Keratinocyte (primary cell): ENCODE measurements at places on chromosomes 3 and 15. TPM values are rescaled to one million over a fixed set of nuclear protein-coding genes. Genes with fewer than 3 reads are reported as not detected.

The CCDC54 gene
- polyA plus RNA-seq = not detected in 3 replicates

The FAM227B gene
- polyA plus RNA-seq = 3.7 to 7.2 TPM (median 7.2 TPM) in 3 replicates

The CACNA1D gene
- 0.06 to 0.20 TPM in 2 of 3 replicates, not detected in the other for polyA plus RNA-seq

The COL8A1 gene
- 98.8 to 180 TPM (median 102 TPM) in 3 replicates for polyA plus RNA-seq

The CCR8 gene
- not detected in 3 replicates for polyA plus RNA-seq

DNA sequence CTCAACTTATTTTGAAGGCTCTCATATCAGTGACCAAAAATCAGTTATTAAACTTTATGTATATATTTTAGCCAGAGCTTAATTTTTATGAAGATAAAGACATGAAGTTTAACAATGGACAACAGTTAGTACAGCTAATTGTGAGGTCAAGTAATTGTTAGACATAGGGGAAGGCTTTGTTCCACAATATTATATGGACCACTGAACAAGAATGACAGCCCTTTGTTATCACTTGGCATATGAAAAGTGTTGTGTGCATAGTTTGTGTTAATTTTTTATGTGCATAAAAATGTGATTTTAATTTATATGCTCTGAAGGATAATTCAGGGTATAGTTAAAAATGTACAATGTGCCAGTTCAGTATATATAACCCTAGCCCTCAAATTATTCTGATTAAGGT, 12.0 kb downstream of the DNAJC19 start:
- H3K36me3 ChIP-seq = peaks cover 7% of the 10 kb centered on the region
- DNase-seq = no peak
- H3K27ac ChIP-seq = no peak overlapping the region
- H3K4me1 ChIP-seq = no peaks in the 10 kb centered on the region

DNA sequence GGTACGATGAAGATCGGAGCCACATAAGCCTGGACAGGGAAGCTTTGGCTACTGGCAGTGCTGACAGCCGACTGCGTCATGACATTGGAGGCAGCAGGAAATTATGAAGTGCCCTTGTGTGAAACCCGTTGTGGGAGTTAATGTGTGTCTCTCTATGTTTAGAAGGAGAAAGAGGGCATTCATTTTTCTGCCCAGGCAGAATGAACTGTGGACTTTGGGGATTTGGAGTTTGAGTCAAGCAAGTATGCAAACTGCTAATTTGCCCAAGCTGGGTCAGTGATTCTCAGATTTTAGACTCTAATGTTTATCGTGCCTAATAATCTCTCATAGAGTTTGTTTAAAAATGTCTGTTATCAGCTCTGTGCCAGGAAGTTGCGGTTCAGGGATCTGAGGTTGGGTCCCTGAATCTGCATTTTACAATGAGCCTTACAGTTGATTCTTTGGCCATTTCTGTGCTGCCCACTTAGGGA, 5.6 kb downstream of the CTXND1 start:
- no peak for DNase-seq
- H3K27me3 ChIP-seq = peaks cover 41% of the 10 kb centered on the region
- H3K27ac ChIP-seq = no peak overlapping the region

DNA sequence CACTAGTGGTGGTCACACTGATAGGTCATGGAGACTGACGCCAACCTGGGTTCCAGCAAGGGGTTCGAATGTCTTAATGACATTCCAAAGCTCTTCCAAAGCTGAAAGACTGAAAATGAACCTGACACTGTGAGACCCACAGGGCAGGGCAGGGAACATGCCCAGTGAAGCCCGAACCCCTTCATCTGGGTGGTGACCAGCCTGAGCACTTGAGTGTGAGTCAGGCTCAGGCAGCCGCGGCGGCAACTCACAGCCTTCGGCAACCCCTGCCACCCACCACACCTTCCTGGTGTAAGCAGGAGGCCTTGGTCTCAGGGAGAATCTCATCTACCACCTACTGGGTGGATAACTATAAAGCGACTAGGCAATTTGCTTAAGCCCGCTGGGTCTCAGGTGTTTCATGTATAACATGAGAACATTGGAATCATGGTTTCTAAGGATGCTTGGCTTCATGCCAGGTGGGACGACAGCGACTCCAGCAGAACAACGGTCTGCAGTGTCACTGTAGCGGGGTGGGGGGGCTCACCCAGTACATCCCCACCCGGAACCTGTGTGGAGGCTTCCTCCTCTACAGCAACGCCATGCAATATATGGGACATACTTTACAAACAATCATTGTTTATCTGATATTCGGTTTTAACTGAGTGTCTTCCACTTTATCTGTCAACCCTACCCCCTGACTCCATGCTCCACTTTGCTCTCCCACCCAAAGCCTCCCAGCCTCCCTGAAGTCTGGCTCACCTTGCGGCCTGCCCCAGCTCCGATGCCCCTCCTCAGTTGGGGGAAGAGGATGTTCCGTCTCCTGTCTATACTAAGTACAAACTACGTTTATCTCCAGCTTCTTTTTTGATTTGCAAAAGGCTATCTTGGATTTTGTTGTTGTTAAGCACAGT, 125.0 kb upstream of the MEF2A start:
- H3K36me3 ChIP-seq = no peaks in the 10 kb centered on the region
- H3K27ac ChIP-seq = no peak overlapping the region

DNA sequence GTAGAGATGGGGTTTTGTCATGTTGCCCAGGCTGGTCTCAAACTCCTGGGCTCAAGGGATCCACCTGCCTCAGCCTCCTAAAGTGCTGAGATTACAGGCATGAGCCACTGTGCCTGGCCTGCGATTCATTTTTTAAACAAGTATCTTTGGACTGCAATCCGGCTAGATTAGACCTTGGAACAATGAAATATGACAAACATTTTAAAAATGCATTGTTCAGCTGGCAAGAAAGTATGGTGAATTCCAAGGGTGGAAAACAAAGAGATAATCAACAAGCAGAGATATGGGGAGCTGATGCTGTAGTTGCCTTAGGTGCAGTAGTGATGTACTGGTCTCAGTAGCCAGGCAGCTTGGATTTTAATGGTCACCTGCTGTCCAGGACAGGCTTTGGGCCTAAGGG, 95.8 kb upstream of the GOLGA8J start:
- DNase-seq = no peak
- no peaks in the 10 kb centered on the region for H3K4me1 ChIP-seq
- no peak overlapping the region for H3K4me3 ChIP-seq

DNA sequence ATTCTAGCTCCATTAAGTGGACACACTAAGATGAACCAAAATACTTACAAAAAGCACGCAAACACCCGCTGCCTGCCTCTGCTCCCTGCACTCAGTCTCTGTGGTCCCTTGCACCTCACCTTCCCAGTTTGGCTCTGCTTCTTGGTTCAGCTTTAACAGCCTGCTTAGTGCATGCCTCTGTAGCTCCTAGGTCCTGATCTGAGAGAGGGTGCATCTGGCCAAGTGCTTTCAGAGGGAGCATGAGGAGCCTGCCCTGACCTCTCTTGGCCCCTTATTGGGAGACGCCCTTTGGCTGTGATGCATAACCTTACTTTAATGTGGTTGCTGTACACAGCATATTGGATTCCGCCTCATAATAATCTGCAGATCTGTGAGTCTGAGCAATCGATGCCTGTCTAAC, 21.2 kb upstream of the ATP10A start:
- no peak overlapping the region for H3K27ac ChIP-seq
- H3K4me1 ChIP-seq = no peaks in the 10 kb centered on the region
- no peaks in the 10 kb centered on the region for H3K36me3 ChIP-seq
- H3K4me3 ChIP-seq = no peak overlapping the region
- DNase-seq = no peak

DNA sequence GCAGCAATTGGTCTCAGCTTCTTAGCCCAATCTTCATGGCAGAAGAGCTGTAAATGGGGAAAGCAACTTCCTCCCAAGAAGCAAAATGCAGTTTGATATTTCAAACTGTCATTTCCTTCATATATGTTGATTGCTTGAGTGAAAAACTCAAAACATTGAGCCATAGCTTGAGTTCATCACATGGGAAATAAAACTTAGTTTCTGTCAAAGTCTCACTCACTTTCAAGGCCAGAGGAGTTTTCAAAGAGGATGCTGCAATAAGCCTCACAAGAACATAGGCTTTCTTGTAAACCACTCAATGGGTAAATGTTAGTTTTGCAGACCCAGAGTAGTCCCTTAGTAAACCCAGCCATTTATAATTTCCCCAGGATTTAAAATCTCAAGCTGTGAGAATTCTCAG, 29.1 kb upstream of the SUCLG2 start:
- no peak overlapping the region for H3K27ac ChIP-seq
- H3K4me1 ChIP-seq = no peaks in the 10 kb centered on the region
- no peak overlapping the region for H3K4me3 ChIP-seq
- no peaks in the 10 kb centered on the region for H3K36me3 ChIP-seq

DNA sequence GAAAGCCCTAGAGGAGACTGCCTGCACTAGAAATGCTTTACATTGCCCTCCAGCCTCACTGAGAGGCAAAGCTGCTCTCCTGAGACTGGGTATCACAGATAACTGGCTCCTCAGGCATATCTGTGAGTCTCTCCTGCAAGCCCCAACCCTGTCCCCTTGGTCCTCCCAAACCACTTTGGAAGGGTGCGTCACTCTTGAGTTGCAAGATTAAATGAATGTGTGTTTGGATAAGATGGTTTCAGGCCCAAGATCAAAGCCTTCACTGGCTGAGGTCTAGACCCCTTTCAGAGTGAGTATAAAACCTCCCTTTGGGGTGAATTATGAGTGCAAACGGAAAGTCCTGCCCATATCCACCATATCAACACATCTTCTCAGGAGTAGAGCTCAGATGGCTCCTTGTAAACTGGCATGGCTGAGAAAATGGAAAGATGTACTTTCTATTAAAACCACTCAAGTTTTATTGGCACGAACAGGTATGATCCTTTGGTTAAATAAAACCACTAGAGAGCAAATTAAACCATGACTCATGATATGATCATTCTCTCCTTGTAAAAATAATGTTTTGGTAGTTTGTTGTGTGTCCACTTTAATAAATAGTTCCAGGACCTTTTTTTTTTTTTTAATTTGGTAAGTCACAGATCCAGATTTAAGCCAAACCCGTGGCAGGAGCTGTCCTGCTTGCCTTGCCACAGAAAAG, 164.0 kb downstream of the CHST2 start:
- no peak for DNase-seq
- H3K27ac ChIP-seq = no peak overlapping the region
- H3K4me1 ChIP-seq = no peaks in the 10 kb centered on the region
- no peak overlapping the region for H3K4me3 ChIP-seq
- peaks cover 5% of the 10 kb centered on the region for H3K27me3 ChIP-seq

DNA sequence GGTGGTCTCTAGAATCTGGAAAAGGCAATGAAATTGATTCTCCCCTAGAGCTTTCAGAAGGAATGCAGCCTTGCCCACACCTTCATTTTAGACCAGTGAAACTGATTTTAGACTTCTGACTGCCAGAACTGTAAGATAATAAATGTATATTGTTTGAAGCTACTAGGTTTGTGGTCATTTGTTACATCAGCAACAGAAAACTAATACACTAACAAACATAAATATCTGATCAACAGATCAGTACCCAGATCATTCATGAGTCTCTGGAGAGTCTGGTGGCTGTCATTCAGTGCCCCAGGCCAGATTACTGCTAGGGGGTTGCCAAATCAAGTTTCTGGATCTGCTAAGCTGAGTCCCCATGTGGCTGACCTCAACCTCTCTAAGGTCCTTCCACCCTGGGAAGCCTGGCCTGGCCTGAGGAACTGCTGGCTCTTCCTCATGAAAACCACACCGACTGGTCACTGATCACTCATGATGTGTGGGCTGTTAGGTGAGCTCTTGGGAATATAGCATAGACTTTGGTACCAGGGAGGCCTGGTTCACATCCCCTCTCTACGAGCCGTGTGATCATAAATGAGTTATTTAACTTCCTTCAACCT, 11.1 kb upstream of the LACTB start:
- DNase-seq = no peak
- no peak overlapping the region for H3K27ac ChIP-seq
- no peaks in the 10 kb centered on the region for H3K36me3 ChIP-seq
- no peaks in the 10 kb centered on the region for H3K27me3 ChIP-seq
- H3K4me1 ChIP-seq = no peaks in the 10 kb centered on the region

- no peaks in the 10 kb centered on the region for H3K4me1 ChIP-seq
- H3K36me3 ChIP-seq = no peaks in the 10 kb centered on the region
- H3K27me3 ChIP-seq = no peaks in the 10 kb centered on the region
- no peak overlapping the region for H3K27ac ChIP-seq
- H3K4me3 ChIP-seq = no peak overlapping the region
These were observed 81.5 kb downstream of the SLC25A26 start for GRCh38 chr3:66302288-66302687.

- peaks cover 9% of the 10 kb centered on the region for H3K4me1 ChIP-seq
- DNase-seq = no peak
- H3K27ac ChIP-seq = no peak overlapping the region
- peaks cover 26% of the 10 kb centered on the region for H3K27me3 ChIP-seq
- H3K36me3 ChIP-seq = no peaks in the 10 kb centered on the region
These were observed 93.4 kb downstream of the ZNF621 start for GRCh38 chr3:40618158-40618557.

- no peak for DNase-seq
- no peaks in the 10 kb centered on the region for H3K4me1 ChIP-seq
- H3K27ac ChIP-seq = no peak overlapping the region
- H3K4me3 ChIP-seq = no peak overlapping the region
- H3K36me3 ChIP-seq = no peaks in the 10 kb centered on the region
- H3K27me3 ChIP-seq = no peaks in the 10 kb centered on the region
These were observed 739.2 kb upstream of the NR2F2 start for GRCh38 chr15:95591270-95591669.

DNA sequence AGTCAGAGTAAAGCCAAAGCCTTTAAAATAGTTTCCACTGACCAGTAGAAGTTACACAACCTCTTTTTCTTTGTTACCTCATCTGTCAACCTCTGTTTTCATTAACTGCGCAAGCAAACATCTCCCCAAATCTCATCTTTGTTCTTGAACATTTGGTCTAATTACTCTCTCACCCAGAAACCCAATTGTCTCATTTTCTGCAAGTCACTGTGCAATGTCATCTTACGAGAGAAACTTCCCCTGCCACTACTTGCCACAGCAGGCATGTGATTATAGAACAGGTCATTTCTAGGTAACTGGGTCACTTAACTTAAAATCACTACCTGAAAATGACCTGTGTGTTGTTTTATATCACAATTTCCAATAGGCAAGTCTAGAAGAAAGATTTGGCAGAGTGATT, 159.4 kb downstream of the SI start:
- H3K27me3 ChIP-seq = no peaks in the 10 kb centered on the region
- no peaks in the 10 kb centered on the region for H3K4me1 ChIP-seq
- H3K36me3 ChIP-seq = no peaks in the 10 kb centered on the region

GRCh38 chr15:95281470-95281869, 1049.0 kb upstream of the NR2F2 start:
- H3K36me3 ChIP-seq = no peaks in the 10 kb centered on the region
- no peak overlapping the region for H3K27ac ChIP-seq
- no peaks in the 10 kb centered on the region for H3K4me1 ChIP-seq
- H3K27me3 ChIP-seq = no peaks in the 10 kb centered on the region
